Right ventricle myocardium superior (tissue), 1 donor: ENCODE measurements at places on chromosomes 3 and 15. TPM values are rescaled to one million over a fixed set of nuclear protein-coding genes. Genes with fewer than 3 reads are reported as not detected.

GRCh38 chr3:183824761-183825455 is 469 bp downstream of the MAP6D1 start:
- DNase-seq: no peak

DNA sequence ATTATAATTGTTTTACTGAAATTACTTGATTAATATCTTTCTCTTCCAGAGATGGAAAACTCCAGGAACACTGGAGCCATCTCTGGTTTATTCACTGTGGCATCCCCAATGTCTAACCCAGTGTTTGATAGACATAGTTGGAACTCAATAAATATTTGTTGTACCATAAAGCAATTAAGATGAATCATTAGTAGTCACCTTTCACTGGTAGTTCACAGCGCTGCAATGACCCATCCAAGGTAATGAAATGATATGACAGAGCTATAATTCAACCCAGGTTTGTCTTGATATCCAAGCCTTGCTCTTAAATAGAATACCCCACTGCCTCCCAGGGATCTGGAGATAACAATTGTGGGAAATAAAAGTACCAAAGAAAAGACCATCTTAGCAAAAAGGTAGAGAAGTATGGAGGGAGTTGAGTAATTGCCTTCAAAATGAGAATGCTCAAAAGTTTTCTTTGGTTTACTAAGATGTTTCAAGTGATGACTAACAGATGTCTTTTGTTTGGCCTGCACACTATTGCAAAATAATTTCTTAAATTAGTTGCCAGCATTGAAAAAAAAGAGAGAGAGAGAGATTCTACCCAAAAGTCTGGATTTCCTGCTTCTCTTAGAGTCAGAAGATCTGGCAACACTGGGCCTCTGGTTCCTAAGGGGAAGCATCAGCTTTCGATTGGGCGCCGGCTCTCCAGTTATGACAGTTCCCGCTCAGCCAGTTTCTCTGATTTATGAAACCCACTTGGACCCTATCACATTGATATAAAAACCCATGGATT is 348.5 kb downstream of the ERC2 start:
- peak; percentile 57 for DNase-seq

GRCh38 chr15:99983171-99983885 is 250.1 kb upstream of the LYSMD4 start:
- no peak for DNase-seq

- no peak for DNase-seq
These were observed 90.1 kb downstream of the FBN1 start for GRCh38 chr15:48555241-48555881.

- no peak for DNase-seq
These were observed 90.3 kb downstream of the FMN1 start for GRCh38 chr15:33104212-33104611.

- peak; percentile 49 for DNase-seq
These were observed 21.1 kb upstream of the ST6GAL1 start for GRCh38 chr3:186909078-186909853.

DNA sequence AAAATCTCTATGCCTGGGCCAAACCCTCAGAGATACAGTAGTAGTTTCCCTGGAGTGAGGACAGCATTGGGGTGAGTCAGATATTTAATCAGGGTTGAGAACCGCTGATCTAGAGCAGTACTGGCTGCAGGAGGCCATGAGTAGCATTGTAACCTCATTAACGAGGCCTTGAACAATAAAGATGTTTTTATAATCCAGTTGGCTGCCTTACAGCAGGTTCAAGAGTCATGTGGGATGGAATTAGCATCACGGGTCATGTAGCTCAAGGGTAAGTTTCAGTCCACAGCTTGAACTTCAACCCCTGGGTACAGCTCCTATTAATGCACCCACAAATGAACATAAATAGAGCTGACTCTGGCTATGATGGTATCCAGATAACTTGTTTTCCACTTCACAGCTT is 5.1 kb downstream of the HPS3 start:
- no peak for DNase-seq

GRCh38 chr3:46393011-46393410 is 13.9 kb downstream of the CCR5AS start:
- DNase-seq: no peak

GRCh38 chr3:154060238-154061000 is 60.8 kb upstream of the ARHGEF26 start:
- DNase-seq: no peak

Gene GOLGA6L10
- 0.11 TPM for total RNA-seq

Gene STRA6
- total RNA-seq: not detected

Gene IMPG2
- 0.11 TPM for total RNA-seq

Gene OXTR
- total RNA-seq: 0.54 TPM

Gene NRG4
- not detected for total RNA-seq

Gene CSPG4
- total RNA-seq: 5.2 TPM

Gene LRRC31
- not detected for total RNA-seq

Gene TGM4
- not detected for total RNA-seq
